Activated naive CD4-positive, alpha-beta T cell treated with anti-CD3 and anti-CD28 coated beads, Interleukin-2, amount 50 U/mL, for 72 hours (primary cell): ENCODE measurements at places on chromosomes 3 and 15.

DNA sequence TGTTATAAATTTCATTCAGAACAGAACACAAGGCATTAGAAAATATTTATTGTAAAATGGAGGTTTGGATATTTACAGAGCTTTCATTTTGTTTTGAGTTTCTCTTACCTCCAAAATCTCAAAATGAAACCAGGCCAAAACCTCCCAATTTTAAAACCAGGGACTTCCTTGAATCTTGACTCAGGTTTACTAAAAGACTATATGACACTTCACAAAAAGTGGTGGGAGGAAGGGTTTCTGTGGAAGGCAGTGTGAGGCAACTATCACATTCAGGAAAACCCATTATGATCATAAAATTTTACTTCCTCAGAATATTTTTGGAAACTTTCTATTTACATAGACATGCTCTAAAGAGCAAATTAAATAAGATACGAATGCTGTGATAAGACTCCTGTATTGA, 205.8 kb upstream of the EOMES start:
- no peak for DNase-seq

GRCh38 chr15:83714939-83715628, 61.2 kb downstream of the ADAMTSL3 start:
- DNase-seq: no peak

GRCh38 chr3:150666167-150666566, 37.6 kb downstream of the ERICH6 start:
- DNase-seq: no peak

DNA sequence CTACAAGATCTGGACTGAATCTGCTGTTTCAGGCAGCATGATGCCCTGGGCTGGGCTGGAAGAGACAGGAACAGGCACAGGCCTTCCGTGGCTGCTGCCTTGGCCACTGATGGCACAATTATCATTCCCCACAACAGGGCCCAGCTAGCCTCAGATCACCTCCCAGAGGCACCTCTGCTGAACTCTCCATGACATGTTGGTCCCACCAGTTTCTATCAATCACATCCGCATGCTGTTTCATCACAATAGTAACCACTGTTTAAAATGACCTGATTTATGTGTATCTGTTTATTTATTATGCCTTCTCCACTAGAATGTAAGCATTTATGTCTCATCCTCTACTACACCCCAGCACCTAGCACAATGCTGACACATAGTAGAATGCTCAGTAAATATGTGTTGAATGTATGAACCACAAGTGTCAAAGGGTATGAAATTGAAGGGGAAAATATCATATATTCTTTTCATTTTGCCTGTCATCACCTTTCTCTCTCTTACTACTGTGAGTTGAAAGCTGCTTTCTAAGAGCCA, 32.7 kb upstream of the ZBTB38 start:
- no peak for DNase-seq

GRCh38 chr15:50968353-50968752, 59.9 kb downstream of the AP4E1 start:
- no peak for DNase-seq

- no peak for DNase-seq
Observed at GRCh38 chr15:27124287-27124871, 153.4 kb downstream of the GABRG3 start.

DNA sequence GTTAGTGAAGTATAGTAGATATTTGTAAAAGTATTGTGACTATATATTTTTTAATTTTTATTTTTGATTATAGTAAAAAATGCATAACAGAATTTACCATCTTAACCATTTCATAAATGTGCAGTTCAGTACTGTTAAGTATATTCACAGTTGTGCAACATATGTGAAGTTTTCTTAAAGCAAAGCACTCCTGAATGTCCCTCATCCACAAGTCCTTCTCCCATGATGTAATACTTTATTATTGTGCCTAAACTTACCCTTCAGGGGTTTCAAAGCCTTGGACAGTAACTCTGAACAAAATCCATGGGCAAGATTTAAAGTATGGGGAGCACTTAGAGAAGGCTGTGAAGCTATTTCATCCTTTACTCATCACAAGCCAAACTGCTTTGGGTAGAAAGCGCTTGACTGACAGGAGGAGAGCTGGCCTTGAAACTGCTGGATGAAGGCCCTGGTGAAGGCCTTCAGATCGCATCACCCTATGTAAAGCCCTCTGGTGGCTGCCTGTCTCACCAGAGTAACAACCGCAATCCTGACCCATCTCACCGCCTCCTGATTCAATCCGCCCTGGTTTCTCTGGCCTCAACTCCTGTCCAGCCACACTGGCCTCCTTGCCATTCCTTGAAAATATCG, 28.0 kb downstream of the LSM3 start:
- DNase-seq: no peak
